ENCODE measurements at places on chromosomes 11 and 22.
A peak's percentile ranks its signal among the peaks of the same experiment; 100 is the strongest.

- no peaks in the 10 kb centered on the region for H3K36me3 ChIP-seq
- H3K4me1 ChIP-seq: no peaks in the 10 kb centered on the region
- DNase-seq: no peak
- H3K27ac ChIP-seq: no peak overlapping the region
Measured at GRCh38 chr11:74777038-74777437, 28.4 kb downstream of the RNF169 start.

- H3K36me3 ChIP-seq: peaks cover 32% of the 10 kb centered on the region
- H3K27me3 ChIP-seq: no peaks in the 10 kb centered on the region
- peaks cover 5% of the 10 kb centered on the region for H3K4me1 ChIP-seq
Measured at GRCh38 chr11:30333405-30333804, 10.5 kb downstream of the ARL14EP start.

- no peak for DNase-seq
- H3K36me3 ChIP-seq: no peaks in the 10 kb centered on the region
- H3K4me3 ChIP-seq: no peak overlapping the region
- H3K4me1 ChIP-seq: peaks cover 53% of the 10 kb centered on the region
- H3K27ac ChIP-seq: no peak overlapping the region
Measured at GRCh38 chr11:45662665-45663485, 2.5 kb downstream of the CHST1 start.

DNA sequence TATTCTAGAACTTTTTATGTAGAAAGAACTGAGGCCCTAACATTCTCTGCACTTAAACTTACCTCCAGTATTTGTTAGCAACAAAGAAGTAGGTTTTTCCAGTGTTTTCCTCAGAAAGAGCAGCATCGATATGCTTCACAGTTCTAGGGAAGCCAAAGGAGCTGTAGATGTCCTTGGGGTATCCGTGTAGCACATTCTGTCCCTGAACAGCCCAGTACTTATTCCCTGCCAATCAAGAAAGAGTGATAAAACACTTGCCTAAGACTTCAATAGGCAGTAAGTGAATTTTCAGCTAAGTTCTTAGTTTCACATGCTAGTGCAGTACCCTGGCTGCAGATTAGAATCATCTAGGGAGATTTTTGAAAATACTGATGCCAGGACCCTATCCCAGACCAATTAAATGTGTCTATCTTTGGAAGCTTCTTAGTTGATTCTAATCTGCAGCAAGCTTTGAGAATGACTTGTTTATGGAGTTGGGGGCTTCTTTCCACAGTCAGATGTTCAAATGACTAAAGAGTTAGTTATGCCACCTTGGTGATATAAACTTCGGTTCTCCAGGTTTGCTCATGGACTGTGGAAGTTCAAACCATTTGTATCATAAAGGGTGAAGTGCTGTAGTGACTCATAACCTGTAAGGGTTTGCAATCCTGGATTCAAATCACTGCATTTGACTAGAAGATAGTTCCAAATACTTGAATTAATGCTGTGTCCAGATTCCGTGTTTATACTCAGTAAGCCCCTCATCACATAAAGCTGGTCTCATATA, 6.5 kb downstream of the MMP1 start:
- no peaks in the 10 kb centered on the region for H3K4me1 ChIP-seq
- H3K27ac ChIP-seq: no peak overlapping the region
- H3K4me3 ChIP-seq: no peak overlapping the region

GRCh38 chr11:120696597-120697218, 185.2 kb downstream of the GRIK4 start:
- H3K27me3 ChIP-seq: no peaks in the 10 kb centered on the region
- no peak overlapping the region for H3K4me3 ChIP-seq
- H3K27ac ChIP-seq: no peak overlapping the region
- no peak for DNase-seq

DNA sequence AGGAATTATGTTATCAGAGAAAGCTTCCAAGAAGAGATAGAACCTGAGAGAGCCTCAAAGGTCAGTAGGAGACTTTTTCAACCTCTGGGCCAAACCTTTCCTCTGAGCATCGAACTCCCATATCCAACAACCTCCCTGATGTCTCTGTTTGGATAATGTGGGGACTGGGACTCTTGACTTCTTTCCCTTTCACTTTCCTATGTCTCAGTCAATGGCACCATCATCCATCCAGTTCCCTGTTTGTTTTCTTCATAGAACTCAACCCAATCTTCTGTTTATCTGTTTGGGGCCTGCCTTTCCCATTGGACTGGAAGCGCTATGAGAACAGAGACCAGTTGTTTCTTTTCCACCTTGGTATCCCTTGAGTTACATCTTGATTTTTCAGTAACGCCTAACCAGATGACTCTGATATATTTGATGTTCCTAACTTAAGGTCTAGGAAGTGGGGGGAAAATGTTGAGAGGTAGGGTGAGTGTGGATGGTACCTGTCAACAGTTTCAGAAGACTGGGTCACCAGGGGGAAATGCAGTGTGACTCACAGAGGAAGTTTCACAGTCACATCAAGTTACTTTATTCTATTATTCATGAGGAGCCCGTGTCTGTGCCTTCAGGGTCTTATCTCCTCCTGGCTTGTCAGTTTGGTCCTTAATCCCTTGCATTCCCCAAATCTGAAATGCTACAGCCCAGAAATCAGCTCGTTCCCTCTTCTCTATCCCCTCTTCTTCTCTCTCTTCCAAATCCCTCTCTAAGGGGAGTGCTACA, 4.5 kb upstream of the KCNE3 start:
- peaks cover 16% of the 10 kb centered on the region for H3K4me1 ChIP-seq
- no peak for DNase-seq
- H3K36me3 ChIP-seq: no peaks in the 10 kb centered on the region

DNA sequence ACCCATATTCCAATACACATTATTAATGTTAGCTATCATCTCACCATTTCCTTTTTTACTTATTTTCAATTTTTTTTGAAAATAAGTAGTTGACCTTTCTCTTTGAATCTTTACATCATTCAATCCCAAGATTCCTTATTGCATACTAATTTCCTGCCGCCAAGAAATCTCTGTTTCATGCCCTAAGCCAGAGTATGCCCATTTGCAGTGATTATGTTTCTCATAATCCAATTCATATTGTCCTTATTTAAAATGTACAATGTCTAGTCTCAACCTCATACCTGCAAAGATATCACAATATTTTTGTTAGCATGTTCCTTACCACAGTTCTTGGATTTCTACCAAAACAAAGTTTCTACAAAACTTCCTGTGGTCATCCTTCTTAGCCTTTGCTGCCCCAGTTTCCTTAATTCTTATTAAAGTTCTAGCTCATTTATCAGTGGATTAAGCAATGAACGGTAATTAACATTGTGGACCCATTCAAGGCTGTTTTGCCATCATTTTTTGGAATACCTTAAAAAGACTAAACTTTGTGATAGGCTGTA, 75.3 kb downstream of the CD44 start:
- H3K27ac ChIP-seq: no peak overlapping the region
- H3K4me3 ChIP-seq: no peak overlapping the region
- no peak for DNase-seq
- no peaks in the 10 kb centered on the region for H3K4me1 ChIP-seq

DNA sequence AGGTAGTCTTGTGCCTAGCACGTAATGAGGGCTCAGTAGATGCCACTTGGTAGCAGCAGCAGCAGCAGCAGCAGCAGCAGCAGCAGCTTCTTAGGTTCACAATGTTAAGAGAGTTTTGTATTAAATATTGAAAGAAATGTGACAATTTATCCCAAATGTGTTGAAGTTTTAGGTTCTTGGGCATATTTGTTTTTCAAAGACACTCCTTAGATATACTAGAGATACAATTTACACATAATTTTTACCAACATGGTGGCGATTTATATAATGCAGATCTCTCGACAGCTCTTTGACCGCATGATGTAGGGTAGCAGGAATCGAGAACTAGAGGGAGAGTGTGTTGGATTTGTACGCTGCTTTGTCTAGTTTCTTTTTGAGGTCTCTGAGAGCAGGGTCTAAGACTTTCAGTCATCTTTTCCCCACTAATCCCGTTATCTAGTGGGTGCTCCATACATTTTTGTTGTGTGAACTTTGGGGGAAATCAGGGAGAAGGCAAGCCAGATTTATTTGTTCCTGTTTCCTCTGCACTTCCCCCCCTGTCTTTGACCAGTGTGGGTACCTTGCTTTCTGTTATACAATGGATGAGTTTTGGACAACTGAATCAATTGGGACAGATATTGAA, 1.4 kb downstream of the FDX1 start:
- H3K4me1 ChIP-seq: peaks cover 46% of the 10 kb centered on the region
- H3K27me3 ChIP-seq: no peaks in the 10 kb centered on the region
- no peaks in the 10 kb centered on the region for H3K36me3 ChIP-seq
- peak overlapping the region; percentile 92 for H3K27ac ChIP-seq

DNA sequence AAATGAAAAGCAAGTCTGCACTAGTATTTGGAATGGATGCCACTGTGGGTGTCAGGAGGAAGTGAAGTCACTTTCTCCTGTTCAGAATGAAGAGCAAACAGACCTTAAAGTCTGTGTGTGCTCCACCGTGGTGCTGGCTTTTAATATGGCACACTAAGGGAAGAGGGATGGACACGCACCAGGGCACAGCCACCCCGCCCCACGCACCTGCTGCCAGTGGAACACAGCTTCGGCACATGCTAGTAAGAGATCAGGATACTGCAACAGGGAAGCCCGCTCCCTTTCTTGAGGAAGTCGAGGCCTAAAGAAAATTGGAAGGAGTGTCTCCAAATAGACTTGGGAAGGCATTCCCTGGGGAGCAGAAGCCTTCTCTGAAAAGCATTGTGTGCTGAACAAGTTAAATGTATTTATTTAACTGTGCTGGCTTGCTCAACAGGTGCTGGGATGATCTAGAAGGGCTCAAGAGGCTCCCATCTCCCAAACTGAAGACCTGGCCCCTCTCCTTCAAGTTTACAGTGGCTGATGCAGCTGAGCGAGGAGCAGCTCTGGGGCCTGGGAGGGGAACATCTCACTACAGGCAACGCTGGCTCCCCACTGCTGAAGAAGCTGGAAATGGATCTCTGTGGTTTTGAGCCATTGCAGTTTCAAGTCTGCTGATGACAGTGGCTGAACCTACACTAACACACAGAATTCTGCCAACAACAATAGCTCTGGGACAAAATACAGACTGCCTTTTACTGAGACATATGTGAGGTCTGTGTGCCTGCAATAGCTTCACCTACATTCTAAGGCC, 504.6 kb upstream of the B3GAT1 start:
- no peaks in the 10 kb centered on the region for H3K36me3 ChIP-seq
- no peaks in the 10 kb centered on the region for H3K27me3 ChIP-seq
- H3K27ac ChIP-seq: no peak overlapping the region
- H3K4me3 ChIP-seq: no peak overlapping the region
- no peak for DNase-seq

GRCh38 chr22:39236321-39237317, 8.2 kb downstream of the PDGFB start:
- H3K27ac ChIP-seq: peak overlapping the region; percentile 81
- H3K27me3 ChIP-seq: no peaks in the 10 kb centered on the region
- DNase-seq: peak; percentile 60
- H3K4me1 ChIP-seq: peaks cover 55% of the 10 kb centered on the region

DNA sequence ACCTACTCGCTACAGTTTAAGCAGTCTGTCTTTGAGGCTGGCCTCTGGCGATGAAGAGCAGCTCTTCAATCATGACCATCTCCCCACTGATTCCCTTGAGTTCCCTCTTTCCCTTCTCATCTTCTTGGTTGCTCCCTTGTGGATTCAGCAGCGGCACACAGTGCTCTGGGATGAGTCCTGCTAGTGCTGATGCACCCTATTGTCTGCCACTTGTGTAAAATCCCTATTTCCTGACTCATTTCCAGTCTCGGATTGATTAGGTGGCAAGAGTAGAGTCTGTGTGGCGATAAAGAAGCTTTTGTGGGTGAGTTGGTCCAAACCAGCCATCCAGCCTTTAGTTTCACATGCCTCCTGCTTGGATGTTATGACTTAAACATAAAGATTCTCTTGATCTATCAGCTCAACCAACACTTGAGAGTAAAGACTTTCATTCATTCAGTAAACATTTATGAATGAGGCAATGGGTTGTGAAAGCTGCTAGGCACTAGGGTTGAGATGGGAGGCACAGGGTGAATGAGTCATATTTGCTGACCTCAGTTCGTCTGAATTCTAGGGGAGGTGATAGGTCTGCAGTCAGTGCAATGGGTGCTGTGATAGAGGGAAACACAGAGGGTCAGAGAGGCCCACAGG, 219.4 kb upstream of the RAG2 start:
- no peak overlapping the region for H3K27ac ChIP-seq
- H3K4me3 ChIP-seq: no peak overlapping the region
- no peaks in the 10 kb centered on the region for H3K36me3 ChIP-seq

DNA sequence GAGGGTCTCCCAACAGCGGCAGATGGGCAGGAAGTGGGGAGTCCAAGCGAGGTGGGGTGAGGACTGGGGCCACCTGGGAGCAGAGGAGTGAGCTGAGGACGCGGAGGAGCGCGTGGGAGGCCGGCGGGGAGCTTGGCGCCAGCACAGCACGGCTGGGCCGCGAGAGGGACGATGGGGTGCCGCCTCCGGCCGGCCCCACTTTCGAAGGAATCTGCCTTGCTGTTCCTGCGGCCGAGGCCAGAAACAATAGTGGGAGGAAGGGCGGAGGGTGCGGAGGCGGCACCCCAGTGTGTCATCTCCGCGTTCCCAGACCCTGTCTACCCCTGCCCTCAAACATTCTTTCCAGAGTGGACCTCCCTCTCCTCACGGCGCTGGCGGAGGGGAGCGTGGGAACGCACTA, 5.5 kb downstream of the INS start:
- H3K27me3 ChIP-seq: no peaks in the 10 kb centered on the region
- no peaks in the 10 kb centered on the region for H3K36me3 ChIP-seq
- peaks cover 20% of the 10 kb centered on the region for H3K4me1 ChIP-seq
- H3K4me3 ChIP-seq: no peak overlapping the region

DNA sequence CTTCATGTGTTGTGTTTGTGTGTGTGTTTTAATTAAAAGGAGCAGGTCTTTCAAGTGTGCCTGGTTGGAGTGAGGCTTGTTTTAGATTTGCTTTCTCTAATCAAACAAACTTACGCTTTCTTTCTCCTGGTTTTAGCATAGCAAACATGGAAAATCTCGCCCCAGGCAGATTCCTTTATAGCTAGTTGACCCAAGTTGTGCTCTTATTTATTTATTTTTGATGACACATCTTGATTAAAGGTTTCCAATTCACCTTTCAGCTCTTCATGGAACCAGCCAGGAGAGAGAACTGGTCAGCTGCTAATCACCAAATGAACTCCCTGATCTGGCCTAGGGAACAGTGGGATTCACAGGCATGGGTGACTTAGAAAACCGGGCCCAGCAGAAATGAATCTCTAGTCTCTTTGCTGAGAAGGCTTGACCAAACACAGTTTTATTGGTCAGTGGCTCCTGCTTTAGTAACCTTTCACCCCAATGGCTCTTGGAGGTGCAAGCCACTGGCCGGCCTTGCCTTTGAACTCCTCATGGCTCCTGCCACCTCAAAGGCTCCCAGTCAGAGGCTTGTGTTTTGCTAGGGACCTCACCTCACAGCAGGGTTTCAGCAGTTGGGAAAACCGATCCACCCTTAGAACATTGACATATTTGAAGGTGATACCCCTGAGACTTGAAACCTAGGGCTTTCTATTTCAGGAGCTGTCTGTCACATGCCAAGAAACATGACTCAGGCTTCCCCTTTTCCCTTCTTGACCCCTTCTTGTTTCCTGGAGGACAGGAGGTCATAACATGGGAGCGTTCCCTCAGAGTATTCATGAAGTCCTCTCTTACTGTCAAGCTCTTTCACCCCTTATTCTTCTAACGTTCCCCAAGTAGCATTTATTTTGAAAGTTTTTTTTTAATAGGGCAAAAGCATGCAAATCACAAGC, 48.8 kb downstream of the EXT2 start:
- H3K36me3 ChIP-seq: no peaks in the 10 kb centered on the region
- no peak overlapping the region for H3K27ac ChIP-seq
- H3K4me1 ChIP-seq: peaks cover 19% of the 10 kb centered on the region
- DNase-seq: no peak

GRCh38 chr22:44311104-44311854, 1.5 kb downstream of the SHISAL1 start:
- no peak overlapping the region for H3K4me3 ChIP-seq
- H3K27me3 ChIP-seq: no peaks in the 10 kb centered on the region
- DNase-seq: no peak

- no peak for DNase-seq
- no peak overlapping the region for H3K27ac ChIP-seq
- no peaks in the 10 kb centered on the region for H3K36me3 ChIP-seq
Measured at GRCh38 chr22:42000466-42000865, 1.9 kb downstream of the WBP2NL start.

Measured in thyroid gland (tissue), 4 donors.